NCI-H1694 (cell line): ENCODE measurements at places on chromosomes 3 and 15.

DNA sequence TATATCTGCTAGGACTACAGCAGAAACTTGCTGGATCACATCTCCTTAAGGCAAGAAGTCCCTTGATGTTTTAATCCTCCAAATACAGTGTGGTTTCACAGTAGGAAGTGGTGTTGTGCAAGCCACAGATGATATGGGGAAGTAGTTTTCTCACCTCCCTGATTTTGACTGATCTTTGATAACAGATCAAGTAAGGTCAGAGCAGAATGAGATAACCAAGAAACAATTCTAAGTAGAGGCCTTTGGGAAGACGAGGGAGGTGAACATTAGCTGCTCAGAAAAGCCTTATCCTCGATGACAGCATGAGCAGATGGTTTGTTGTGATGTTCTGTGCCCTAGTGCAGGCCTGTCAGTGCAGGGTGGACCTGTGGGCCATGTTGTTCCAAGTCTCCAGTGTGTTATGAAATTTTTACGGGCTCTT lies 61.3 kb downstream of the RIOX2 start:
- DNase-seq: no peak

DNA sequence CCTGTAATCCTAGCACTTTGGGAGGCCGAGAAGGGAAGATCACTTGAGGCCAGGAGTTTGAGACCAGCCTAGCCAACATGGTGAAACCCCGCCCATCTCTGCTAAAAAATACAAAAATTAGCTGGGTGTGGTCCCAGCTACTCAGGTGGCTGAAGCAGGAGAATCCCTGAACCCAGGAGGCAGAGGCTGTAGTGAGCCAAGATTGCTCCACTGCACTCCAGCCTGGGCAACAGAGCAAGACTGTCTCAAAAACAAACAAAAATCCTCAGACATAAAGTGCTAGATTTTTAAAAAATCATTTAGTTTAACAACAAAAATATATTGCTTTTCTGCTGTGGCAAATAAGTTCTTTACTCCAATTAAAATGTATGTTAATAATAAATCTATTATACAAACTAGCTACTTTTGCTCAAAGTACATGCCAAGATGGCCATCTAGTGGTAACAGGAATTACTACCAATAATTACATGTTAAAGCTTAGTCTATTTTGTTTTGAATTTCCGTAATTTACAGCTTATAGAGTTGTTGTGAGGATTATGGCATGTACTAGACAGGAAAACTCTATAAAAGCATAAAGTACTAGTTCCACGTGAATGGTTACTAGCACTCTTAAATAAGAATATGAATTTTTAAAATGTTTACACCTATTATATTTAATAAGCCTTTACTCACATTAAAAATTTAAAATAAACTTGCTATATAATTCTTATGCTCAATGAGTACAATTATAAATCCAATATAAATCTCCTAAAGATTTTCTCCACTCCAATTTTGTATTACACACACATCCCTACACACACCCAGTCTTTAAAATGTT lies 39.0 kb downstream of the GABPB1 start:
- DNase-seq: peak; percentile 11

GRCh38 chr15:86645925-86646500 lies 566.3 kb downstream of the AGBL1 start:
- DNase-seq: no peak

DNA sequence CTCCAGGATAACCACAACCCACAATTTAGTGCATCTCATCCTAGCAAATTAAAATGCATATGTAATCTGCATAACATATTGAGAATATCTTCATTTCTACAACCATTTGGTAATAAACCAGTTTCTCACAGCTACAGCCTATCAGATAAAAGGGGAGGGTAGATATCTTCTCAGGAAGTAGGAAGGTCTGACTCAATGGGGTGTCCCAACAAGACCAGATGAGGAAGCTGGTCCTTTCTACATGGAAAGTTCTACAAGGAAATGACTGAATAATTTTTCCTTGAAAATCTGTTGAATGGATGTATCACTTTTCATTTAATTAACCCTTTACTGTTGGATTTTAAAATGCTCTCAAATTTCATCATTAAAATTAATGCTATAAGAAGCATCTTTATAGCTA lies 17.4 kb upstream of the TMPRSS7 start:
- DNase-seq: no peak

DNA sequence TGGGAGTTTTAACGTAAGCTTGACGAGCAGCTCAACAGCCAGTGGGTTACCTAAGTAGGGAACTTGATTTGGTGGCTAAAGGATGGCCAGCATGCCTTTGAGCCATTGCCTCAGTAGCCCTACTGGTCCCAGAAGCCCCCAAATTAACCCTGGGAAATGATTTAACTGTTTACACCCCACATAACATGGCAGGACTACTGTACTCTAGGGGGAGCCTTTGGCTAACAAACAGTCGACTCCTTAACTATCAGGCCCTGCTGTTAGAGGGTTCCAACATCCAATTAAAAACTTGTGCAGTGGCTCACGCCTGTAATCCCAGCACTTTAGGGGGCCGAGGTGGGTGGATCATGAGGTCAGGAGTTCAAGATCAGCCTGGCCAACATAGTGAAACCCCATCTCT lies 9.4 kb upstream of the SMCO1 start:
- DNase-seq: no peak

- DNase-seq: no peak
Measured at GRCh38 chr3:45715945-45716344, 26.7 kb downstream of the SACM1L start.

DNA sequence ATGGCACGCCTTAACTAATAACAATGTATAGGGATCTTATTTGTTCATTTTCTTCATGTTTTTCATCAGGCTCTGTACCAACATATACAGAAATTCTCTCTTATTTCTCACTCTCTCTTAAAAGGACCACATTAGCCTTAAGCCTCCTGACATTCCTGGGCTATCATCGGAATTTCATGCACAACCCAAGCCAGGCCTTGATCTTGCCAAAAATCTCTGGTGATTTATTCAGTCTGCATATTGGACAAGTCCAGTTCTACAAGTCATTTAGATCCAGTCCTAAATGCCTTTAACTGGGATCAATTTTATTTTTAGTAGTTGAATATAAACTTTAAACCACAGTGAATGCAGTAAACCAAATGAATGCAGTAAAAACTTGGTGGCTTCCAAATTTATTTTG lies 385.4 kb downstream of the MECOM start:
- no peak for DNase-seq

DNA sequence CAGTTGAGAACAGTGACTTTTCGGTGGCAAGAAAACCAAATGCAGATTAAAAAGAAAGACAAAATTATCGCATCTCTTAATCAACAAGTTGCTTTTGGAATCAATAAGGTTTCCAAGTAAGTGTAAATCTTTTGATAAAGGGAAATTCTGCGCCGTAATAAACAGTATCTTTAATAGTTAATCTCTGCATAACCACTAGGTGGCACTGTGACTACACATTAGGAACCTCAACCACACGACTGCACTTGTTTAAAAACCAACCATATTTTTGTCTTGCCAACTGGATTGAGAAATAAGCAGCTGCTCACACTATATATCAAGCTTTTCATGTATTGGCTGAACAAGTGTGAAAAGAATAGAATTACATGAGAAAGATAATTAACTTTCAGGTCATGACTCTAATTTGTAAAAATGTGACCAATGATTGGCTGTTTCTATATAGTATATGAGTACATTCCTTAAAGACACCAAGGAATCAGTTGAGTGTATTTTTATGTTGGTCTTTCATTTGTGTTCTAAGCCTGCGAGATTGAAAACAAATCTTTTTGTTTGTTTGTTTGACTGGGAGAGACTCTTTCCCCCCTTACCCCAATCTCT lies 72.7 kb downstream of the DZIP3 start:
- peak; percentile 75 for DNase-seq

DNA sequence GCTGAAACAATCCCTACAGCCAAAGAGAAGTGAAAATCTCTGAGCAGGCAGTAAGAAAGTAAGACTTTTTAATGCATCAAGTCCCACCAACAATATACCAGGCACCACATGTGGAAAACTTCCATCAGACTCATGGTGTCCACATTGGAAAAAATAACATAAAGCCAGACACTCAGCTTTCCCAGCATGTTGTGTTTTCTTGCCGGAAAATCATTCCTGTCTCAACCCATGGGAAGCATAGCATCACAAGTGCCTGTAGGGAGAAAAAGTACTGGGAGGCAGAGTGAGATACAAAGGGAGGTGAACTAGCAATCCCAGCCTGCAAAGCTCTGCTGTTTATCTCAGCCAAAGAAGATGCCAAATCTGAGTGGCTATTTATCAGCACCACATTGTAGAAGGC lies 868.9 kb downstream of the SI start:
- no peak for DNase-seq

- no peak for DNase-seq
Measured at GRCh38 chr3:167837466-167837865, 101.9 kb downstream of the SERPINI1 start.

DNA sequence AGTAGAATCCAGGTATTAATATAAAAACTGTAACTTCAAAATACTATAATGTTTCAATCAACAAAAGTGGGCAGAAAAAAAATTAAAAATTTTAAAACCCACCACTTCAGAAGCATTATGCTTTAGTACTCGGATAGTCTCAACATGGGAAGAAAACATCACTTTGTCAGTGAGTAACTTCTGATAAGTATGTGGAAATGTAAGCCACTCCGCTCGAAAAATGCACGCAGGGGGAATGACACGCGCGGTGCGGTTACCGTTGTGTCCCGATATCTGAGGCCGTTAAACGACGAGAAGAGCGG lies 656 bp downstream of the NGLY1 start:
- no peak for DNase-seq

GRCh38 chr15:63025460-63025859 lies 17.1 kb upstream of the TPM1 start:
- DNase-seq: no peak

DNA sequence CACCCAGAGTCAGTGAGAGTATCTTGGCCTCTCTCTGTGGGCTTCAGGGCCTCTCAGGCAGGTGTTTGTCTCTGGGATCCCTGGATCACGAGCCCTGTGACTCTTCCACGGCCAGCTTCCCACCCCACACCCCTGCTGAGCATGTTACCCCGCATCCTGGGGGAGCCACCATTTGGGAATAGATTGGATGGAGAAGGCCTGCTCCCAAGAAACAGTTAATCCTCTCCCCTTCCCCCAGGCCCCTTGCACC lies 15.5 kb upstream of the SRP14 start:
- no peak for DNase-seq

DNA sequence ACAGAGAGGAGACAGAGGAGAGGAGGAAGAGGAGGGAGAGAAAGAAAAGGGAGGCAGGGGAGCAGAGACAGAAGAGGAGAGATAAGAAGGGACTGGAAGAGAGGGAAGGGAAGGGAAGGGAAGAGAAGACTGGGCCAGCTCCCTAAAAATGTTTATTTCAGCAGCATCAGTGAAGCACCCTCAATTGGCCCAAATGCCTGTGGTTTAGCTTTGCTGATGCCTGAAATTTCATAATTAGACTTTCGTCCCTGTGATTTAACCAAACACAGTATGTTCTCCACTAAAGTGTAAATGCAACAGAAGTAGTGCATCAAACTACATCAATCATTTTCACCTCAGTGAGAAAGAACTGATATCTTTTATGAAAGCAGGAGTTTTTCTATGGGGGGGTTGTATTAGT lies 55.9 kb downstream of the NOX5 start:
- no peak for DNase-seq
